Effector memory CD4-positive, alpha-beta T cell (primary cell): ENCODE measurements at places on chromosomes 3 and 15.

DNA sequence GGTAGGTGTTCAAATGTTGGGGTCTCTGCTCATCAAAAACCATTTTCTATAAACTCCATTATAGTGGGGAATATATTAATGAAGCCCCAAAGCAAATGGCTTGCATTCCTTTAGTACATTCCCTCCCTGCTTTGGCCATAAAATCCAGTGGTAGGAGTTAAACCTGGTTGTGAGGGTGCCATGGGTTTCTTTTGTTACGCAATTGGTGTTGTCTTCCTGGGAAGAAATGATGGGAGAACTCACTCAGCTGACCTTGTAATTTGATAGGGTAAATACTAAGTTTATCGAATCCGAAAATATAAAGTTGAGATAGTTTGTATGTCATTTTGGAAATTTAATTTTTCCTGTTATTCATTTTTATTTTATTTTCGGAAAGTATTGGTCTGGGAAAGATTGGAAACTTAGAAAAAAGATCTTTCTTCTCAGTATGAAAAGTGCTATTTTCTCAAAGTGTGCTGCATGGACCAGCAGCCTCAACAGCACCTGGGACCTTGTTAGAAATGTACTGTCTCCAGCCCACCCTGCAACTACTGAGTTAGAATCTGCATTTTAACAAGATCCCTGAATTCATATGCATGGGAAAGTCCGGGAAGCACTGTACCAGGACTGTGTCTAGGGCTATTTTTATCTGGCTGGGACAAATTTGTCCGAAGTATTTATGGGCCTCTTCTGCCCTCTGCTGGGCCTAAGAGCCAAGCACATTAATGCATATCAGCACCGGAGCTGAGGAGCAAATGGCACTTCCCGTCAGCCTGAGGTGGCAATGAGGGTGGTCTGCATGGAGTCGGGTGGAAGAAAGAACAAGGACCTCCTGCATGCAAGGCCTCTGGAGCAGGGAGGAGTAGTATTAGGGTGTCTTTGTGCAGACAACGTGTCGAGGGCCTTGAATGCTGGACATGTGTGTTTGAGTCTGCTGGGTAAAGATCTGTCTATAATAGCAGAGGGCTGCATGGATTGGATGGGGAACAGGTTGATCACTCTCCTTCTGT lies 54.7 kb downstream of the FAM81A start:
- DNase-seq = peak; percentile 16

- DNase-seq = no peak
Observed at GRCh38 chr3:129483870-129484269, 43.8 kb downstream of the IFT122 start.

DNA sequence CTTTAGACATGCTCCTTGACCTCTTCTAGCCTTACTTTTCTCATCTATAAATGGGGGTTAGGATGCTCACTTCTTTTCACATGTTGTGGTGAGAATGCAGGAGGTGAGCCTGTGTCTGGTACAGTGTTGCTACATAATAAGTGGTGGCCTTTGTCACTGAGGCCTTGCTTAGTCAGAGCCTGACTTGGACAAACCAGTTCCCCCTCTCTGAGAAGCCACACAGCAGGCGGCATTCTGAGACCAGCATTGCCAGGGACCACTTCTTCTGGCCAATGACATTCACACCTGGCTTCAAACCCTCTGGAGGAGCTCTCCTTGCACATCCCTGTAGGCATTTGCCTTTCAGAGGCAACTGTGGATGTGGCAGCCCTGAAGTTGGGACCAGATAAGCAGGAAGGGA lies 95.7 kb downstream of the MINAR1 start:
- no peak for DNase-seq

- DNase-seq = no peak
Observed at GRCh38 chr3:125479091-125479490, 40.9 kb downstream of the SNX4 start.

- no peak for DNase-seq
Observed at GRCh38 chr3:55724821-55725220, 237.7 kb upstream of the WNT5A start.

DNA sequence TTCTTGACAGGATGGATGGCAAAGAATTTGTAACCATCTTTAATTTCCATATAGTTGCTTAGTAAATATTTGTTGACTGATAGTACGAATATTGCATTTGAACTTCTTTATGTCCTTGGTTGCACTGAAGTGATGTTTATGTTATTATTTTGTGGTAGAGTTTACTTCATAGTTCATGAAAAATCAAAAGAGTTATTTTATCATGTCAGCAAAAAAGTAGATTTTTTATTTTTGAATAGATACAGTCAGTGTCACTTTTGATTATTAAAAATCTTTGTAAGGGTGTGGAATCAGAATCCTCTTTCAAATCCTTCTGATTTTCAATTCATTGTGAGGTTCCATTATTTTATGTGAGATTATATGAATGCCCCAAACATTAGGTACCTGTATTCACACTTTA lies 35.0 kb downstream of the FILIP1L start:
- no peak for DNase-seq

DNA sequence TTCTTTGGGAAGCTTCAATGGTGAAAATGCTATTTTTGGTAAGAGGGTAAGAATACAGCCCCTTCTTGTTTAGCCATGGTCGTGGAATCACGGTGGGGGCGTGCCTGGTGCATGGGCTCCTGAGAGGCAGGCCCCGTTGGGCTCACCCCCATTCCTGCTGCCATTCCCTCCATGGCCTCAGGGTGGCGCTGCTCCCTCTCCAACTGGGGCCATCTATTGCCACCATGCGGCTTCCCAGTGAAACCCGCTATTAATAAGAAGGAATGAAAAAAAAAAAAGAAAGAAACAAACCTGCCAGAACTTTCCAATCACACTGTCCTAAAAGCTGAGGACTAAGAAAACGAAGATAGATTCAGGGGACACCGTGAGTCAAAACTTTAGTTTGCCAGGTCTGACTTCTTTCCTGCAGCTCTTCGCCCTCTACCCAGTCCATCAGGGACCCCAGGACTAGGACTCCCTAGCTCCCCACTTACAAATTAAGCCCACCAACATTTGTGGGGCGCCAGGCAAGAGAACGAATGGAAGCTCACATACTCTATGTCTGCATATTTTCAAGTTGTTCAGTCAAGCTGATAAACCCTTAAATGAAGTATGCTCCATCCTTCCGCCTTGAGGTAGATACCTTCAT lies 30.6 kb upstream of the ABHD2 start:
- DNase-seq = peak; percentile 69

- DNase-seq = no peak
Observed at GRCh38 chr15:78752492-78753358, 58.5 kb downstream of the ADAMTS7 start.

- DNase-seq = no peak
Observed at GRCh38 chr3:81837071-81837593, 75.7 kb upstream of the GBE1 start.

- DNase-seq = no peak
Observed at GRCh38 chr3:74127256-74127655, 487.2 kb downstream of the CNTN3 start.

DNA sequence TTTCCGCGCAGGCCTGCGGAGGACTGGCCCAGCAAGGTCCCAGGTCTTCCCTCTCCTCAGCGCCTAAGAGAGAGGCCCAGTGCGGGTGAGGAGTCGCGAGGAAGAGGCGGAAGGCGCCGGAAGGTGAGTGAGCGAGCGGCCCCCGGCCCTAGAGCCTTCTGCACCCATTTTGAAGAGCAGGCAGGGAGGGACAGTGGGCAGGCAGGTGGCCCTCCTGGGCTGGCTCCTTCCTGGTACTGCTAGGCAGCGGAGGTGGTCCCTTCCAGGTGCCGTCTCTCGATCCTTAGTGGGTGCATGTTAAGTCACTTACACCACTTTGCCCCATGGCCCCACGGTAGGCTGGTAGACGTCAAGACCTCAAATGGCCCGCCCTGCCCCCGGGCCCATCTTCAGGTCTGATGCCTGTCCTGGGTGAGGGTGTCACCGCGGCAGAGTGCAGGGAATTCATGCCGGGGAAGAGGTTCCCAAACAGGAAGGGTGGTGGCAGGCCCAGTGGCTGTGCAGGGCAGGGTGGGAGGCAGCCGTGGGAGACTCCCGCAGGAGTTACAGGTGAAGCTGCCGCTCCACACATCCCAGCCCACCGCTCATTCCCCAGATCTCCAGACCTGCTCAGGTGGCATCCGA lies 14.4 kb downstream of the PAK6 start:
- no peak for DNase-seq

DNA sequence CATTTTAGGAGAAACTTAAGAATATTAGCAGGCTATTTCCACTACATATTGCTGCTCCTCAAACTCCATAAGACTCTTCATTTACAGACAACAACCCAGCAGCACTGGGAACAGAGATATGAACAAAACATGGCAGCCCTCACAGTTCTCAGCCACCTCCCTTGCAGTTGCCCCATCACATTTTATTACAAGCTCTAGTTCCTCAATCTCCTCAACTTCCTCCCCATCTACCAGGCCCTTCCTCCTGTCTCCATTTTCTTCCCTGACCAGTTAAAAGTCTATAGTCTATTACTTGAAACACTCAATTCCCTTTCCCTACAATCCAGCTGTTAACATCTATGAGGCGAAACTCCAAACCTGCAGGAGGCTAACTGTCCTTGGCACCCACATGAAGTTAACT lies 412.5 kb downstream of the TBC1D5 start:
- no peak for DNase-seq

- no peak for DNase-seq
Observed at GRCh38 chr3:157042226-157042625, 117.7 kb downstream of the CCNL1 start.

GRCh38 chr3:60708191-60708975 lies 542.9 kb downstream of the FHIT start:
- no peak for DNase-seq

DNA sequence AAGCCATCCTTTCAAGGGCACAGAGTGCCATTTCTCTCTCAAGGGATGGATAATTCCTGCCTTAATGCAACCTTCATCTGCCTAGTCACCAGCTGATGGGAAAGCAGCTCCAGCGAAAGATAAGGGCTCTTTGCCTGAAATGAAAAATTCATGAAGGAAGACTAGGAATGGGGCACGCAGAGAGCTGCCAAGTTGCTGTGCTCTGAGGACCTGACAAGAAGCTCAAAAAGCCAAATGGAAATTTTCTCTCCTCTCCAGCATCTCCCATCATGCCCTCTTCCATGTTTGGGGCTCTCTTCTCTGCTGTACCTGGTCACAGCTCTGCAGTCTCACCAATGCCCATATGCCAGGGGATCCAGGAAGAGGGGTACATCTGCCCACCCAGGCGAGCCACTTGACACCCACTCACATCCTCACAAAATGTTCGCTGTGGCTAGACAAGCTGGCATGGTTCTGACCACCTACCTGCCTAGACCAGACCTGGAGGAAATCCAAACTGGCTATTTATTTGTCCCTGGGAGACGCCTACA lies 29.3 kb upstream of the ABHD2 start:
- no peak for DNase-seq

DNA sequence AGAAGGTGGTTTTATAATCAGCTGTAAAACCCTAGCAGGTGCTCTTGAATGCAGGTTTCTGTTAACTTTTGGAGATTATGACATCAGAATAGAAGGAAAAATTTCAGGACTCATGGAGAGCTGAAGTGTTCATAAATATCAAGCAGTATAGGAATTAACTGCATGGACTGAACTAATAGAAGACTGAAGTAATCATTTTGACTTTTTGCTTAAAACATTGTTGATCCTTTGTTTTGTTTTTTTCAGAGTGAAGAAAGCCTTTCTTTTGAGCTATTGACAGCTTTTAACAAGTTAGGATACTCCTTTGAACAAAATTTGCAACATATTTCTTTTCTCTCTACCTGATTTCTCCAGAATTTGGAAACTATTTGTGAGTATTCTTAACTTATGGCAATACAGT lies 70.6 kb upstream of the DAZL start:
- DNase-seq = no peak

DNA sequence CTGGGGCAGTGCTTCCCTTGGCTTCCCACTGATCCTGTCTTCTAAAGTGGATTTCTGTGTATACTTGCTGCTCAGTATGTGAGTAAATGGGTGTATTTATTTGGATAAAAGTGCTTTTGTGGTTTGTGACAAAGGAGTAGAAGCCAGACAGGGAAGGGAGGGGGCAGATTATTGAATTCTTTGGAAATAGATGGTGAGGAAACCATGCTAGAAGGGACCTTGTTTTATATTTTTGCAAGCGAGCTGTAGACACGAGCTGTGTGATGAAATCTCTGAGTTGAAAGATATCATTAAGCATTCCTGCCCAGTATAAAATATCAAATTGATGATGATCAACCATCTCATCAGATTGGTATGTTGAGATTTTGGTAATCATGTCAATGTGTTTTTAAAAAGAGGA lies 68.9 kb downstream of the DUT start:
- DNase-seq = no peak

DNA sequence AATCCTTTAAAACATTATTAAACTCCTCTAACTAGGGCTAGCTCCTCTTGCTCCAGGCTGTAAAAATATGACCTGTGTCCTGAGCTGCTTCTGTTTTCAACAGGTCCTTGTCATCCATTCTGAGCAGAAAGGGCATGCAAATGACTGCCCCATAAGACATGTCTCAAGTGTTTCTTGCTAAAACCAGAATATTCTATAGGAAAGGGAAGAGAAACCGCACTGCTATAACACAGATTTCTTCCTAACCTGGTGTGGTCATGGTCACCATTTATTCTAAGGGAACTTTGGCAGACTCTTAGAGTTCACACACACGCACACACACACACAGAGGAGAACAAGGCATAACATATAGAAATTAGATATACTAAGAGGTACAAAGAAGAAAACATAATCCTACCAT lies 34.2 kb upstream of the B3GNT5 start:
- DNase-seq = no peak

GRCh38 chr3:126197343-126197742 lies 17.0 kb upstream of the ALDH1L1 start:
- DNase-seq = no peak

- DNase-seq = no peak
Observed at GRCh38 chr3:33221241-33221640, 2.6 kb upstream of the SUSD5 start.

GRCh38 chr3:147462856-147463255 lies 53.7 kb downstream of the ZIC1 start:
- DNase-seq = no peak

DNA sequence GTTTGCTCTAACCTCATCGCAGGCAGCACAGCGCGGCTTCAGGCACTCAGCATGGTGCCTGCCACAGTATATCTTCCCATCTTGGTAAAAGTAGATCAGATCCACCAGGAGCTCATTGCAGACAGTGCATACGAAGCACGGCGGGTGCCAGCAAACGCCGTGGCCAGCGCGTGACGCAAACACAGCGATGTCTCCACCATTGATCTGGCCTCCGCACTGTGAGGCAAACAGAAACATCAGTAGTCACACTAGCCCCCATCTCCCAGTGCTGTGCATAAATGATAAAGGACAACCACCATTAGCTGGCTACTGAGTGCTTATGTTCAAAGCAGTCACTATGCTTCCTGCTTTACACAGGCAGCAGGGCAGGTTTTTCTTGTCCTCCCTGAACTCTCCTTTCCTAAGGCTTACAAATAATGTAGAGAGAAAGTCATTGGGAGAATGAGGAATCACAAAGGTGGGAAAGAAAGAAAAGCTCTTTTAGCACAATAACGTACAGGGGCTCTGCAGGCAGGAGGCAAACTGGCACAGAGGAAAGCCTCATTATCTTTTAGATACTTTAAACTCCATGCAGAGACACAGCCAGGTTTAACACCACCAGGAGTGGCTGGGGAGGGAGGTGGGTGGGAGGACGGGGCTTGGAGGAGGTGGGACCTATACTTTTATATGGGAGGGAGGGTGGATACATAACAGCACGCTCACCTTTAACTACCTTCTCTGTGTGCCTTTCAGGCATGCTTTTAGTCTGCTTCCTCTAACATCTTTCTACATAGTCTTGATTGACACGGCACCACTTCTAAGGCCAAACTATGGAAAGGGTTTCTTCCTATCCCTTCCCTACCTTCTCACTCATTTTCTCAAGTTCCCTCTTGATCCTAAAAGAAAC lies 67.9 kb downstream of the PRICKLE2 start:
- no peak for DNase-seq

- no peak for DNase-seq
Observed at GRCh38 chr3:180183346-180183745, 146.6 kb upstream of the PEX5L start.
